ENCODE measurements at places on chromosomes 3 and 15.
A peak's percentile ranks its signal among the peaks of the same experiment; 100 is the strongest.

GRCh38 chr15:90388462-90389380 is 679 bp downstream of the IQGAP1 start:
- DNase-seq, result peak; percentile 55

GRCh38 chr3:25239042-25239441 is 189.0 kb upstream of the RARB start:
- DNase-seq, result no peak

DNA sequence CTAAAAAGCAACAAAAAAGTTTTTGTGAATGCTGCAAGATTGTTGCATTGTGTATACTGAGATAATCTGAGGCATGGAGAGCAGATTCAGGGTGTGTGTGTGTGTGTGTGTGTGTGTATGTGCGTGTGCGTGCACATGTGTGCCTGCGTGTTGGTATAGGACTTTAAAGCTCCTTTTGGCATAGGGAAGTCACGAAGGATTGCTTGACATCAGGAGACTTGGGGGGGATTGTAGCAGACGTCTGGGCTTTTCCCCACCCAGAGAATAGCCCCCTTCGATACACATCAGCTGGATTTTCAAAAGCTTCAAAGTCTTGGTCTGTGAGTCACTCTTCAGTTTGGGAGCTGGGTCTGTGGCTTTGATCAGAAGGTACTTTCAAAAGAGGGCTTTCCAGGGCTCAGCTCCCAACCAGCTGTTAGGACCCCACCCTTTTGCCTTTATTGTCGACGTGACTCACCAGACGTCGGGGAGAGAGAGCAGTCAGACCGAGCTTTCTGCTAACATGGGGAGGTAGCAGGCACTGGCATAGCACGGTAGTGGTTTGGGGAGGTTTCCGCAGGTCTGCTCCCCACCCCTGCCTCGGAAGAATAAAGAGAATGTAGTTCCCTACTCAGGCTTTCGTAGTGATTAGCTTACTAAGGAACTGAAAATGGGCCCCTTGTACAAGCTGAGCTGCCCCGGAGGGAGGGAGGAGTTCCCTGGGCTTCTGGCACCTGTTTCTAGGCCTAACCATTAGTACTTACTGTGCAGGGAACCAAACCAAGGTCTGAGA is 4.7 kb downstream of the BHLHE40 start:
- peak; percentile 69 for DNase-seq

GRCh38 chr3:146161663-146162002 is 649 bp upstream of the PLOD2 start:
- DNase-seq, result no peak

- no peak for DNase-seq
Observed at GRCh38 chr3:150720444-150720843, 16.7 kb upstream of the ERICH6 start.

DNA sequence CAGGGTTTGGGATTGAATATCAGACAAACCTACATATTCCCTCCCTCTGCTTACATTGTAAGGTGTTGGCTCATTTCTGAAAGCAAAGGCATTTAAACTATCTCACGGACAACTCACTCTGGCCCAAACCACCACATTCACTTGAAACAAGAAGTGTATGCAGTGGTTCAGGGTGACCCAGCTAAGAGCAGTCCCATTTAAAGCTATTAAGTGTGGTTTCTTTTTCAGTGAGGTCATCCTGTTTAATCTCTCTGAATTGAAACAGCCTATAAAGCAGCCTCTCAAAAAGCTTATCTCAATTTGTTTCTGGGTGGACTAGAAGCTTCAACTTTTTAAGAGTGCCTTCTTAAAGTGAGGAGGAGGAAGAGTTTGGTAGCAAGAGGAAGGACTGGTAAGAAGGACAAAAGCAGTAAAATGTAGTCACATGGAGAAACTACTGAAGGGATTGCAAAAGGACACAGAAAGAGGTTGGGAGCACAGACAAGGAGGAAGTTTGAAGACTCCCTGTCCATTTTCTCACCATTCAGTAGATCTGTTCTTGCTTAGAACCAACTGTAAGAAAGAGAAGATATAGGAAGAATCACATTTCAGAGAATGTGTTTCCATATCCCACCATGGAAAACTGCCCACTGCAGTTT is 151.6 kb downstream of the TMCO5A start:
- no peak for DNase-seq

DNA sequence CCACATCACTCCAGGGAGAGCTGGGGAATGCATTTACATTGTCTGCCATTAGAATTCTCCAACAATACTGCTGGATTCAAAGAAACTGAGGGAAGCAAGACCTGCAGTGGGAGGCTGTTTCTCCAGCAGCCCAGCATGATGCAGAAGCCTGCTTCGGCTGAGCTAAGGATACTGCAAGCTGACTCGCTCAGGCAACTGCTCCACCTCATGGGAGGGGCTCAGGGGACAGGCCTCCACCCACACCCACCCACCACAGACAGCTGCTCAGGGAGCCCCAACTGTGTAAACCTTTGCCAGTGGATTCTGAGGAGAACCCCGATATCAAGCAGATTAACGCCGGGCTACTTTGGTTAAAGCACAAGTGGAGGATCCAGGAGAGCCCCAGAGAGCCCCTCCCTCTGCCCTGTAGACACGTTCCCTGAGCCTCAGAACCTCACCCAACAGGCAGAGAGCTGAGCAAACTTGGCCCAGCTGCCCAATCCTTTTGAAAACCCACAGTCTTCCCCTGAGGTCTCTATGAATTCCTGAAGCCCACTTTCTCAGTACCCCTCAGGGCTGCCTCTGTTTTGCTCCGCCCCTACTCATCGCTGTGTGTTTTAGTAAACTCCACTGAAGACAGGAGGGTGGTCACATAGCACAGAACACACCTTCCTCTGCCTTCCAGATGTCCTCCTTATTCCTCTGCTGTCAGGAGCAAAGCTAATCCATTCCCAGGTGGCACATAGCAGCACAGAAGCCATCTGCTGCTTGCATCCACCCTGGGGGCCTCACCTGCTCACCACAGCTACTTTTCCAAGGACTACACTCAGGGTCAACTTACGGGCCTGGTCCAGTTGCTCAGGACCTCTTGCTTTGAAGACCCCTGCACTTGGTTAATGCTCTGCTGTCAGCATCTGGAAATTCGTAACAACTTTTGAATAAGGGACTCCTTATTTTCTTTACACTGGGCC is 269.0 kb downstream of the ABHD5 start:
- DNase-seq, result no peak

All from stimulated activated CD8-positive, alpha-beta memory T cell treated with anti-CD3 and anti-CD28 coated beads, Interleukin-2, amount 100 ng/mL, for 48 hours (primary cell).